ENCODE measurements at places on chromosomes 11 and 22.

DNA sequence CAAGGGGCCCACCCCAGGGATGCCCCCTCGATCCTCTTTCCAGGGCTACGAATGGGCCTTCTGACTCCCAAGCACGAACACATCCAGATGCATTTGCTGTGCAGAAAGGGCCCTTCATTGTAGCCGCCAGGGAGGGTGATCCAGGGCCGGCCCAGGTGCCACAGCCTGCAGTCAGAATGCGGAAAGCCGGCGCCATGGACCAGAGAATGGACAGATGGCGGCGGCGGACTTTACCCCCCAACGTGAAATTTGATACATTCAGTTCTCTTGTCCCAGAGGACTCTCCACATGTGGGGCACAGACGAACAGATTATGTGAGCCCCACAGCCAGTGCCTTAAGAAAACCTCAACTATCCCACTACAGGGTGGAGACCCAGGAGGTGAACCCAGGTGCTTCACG is 87.2 kb downstream of the KIAA1671 start:
- DNase-seq: no peak

DNA sequence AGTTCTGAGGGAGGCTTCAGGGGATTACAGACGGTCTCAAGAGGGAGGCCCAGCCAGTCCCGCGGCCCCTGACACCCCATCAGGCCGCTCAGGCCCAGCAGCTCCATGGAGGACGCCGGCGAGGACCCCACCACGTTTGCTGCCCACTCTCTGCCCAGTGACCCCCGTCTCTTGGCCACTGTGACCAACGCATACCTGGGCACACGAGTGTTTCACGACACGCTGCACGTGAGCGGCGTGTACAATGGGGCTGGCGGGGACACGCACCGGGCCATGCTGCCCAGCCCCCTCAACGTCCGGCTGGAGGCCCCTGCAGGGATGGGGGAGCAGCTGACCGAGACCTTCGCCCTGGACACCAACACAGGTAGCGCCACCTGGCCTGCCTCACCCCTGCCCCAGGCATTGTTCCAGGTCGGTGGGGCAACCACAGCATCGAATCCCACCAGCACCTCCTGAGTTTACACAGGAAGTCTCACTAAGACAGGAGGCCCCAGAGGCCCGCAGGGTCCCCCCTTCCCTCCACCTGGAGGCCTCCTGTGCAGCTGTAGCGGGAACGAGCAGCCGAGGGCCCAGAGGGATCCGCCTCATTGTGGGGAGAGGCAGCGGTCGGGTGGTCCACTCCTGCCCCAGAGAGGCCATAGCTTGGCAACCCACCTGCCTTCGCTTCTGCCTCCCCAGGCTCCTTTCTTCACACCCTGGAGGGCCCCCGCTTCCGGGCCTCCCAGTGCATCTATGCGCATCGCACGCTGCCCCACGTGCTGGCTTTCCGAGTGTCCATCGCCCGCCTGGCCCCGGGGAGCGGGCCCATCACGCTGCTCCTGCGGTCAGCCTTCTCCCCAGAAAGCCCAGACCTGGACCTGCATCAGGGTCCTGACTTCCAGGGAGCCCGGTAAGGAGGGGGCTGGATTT is 1.0 kb downstream of the PGGHG start:
- DNase-seq: peak; percentile 13

DNA sequence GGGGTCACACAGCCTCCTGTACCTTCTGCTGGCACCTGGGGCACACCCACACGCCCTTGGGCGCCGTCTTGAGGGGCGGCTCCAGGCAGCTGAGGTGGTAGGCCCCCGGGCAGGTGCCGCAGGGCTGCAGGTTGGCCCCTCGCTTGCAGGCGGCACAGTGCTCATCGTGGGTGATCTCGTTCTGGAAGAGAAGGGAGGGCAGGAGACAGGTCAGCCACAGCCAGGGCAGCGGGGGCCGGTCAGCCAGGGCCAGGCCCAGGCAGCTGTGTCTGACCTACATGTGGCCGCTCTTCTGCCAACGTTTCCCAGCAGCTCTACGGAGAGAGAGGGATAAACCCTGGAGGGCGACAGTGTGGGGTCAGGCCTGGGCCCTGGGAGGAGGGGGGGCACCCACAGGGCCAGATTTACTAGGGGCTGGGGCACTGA is 121.9 kb downstream of the PHF21B start:
- DNase-seq: no peak

- DNase-seq: no peak
Measured at GRCh38 chr11:84819128-84819527, 808.0 kb downstream of the DLG2 start.

DNA sequence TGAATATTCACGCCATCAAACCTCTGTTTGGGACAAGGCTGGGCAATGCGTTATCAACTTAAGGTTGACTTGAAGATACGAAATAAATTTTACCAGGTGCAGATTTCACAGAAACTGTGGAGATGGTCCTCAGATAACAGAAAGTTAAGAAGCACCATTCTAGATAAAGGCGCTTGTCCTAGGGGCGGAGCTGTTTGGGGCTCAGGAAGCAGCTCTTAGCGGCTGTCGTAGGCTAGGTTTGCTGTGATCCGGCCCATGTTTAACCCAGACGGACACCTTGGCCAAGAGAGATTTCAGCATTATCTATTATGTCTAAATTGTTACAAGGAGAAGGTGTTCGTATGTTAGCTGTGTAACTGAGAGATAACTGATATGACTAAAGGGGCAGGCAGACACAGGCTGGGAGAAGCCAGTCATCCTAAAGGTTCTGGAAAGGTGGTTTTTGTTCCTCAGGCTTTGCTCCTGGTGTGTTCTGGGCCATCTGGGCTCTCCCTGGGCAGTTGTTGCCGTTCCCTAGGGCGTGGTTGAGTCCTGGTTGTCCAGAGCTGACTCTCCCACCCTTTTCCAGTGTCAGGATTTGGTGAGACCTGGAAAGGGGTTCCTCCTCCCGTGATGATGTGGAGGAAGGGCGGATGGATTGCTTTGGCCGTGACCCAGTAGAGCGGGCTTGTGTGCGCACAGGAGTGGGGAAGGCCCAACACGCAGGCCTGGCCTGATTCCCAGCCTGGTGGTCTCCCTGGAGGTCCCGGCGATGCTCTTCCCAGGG is 25.8 kb downstream of the TPCN2 start:
- DNase-seq: no peak

DNA sequence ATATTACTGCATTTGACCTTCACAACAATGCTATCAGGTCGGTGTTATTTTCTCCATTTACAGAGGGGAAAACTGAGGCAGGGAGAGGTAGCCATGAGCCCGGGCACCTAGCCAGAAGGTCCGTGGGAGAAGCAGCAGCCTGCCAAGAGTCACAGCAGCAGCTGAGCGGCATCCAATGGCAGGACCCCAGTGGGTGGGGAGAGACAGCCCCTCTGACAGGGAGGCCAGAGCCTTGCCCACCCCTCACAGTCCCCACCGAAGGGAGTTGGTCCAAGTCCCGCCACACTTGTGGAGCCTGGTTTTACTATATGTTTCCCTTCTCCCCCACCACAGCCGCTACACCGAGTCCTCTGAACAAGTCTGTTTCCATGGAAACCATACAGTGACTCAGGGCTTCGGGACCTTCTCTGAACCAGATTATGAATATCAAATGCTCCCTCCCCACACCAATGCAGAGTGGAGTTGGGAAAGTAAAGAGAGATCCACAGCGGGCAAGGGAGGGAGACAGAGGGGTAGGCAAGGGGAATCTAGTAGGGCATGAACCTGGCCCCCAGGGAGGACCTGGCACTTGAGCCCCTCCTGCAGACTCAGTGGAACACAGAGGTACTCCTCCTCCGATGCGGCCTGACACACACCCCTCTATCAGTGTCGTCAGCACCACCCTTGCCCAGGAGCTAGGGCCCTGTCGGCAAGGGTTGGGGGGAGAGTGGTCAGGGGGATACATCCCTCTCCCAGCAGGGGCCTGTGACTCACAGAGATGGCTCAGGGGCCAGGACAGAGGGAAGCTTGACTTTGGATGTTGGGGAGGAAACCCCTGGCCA is 2.5 kb downstream of the CHST1 start:
- no peak for DNase-seq

DNA sequence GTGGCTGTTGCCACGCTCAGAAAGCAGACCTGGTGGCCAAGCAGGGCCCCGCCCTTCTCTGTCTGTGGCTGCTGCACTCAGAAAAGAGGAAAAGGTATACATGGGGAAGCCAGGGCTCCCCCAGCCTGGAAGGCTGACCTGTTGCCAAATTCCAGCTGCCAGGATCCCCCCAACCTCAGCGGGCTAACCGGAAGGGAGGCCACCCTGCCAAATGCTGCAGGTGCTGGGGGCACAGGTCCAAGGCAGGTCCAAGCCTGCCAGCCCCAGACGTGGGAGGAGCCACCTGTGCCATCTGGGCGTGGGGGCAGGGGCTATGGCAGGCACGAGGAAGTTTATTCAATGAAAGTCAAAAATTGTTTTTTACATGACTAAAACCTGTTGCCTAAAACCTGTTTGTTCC is 2.6 kb downstream of the NPTXR start:
- no peak for DNase-seq

DNA sequence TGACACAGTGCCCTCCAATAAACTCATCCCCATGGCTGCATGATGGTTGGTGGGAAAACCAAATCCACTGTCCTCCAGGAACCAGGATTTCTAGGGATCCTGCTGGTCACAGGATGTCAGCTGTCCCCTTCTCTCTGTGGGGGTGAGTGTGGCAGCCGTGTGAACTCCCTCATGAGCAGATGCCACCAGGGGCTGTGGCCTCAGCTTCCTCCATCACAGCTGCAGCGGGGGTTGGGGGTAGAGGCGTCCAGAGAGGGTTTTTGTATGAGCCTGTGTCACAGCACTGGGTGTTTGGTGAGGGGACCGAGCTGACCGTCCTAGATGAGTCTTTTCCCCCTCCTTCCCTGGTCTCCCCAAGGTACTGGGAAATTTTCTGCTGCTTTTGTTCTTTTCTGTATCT is 26.4 kb downstream of the IGLL5 start:
- DNase-seq: no peak

DNA sequence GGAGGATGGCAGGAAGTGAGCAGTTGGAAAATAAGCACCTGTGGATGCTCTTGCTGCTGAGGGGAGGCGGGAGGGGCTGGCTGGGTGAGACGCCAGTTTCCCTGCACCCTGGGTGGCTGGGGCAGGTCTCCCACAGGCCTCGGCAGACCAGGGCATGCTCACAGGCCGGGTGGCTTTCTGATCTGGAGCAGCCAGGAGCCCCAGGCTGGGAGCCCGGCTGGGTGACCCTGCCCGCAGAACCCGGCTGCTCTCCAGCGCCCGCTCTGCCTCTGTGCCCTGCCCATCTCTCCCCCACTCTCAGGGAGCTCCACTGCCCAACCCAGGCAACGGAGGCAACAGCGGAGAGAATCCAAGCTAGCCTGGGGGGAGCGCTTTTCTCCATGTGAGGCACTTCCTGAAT is 24.6 kb downstream of the DCPS start:
- DNase-seq: no peak

DNA sequence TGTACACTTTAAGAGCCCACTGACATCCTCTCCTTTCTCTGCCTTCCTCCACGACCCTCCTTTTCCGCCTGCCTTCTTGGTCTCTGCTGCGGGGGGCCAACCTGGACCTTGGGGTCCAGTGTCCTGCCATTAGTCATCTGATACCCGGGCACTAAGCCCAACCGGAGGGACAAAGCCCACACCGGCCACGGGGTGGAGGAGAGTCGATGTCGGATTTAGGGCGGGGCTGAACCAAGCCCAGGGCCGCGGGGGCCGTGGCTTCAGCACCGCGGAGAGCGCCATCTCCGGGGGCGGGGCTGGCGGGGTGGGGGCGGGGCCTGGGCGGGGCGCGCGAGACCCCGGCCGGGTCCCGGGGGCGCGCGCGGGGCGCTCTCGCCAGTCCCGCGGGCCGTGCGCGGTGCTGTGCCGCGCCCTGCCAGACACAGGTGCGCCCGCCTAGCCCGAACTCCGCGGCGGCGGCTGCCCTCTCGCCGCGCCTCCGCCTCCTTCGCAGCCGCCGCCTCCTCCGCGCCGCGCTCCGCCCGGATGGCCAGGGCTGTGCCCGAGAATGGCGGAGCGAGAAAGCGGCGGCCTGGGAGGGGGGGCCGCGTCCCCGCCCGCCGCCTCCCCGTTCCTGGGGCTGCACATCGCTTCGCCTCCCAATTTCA is at the start of gene MAPK8IP1:
MAPK8IP1 (plus strand) TSS at position 378 of the 647 bp plus-strand sequence; CDS start at position 548, 170 bp downstream.
- DNase-seq: peak; percentile 48

DNA sequence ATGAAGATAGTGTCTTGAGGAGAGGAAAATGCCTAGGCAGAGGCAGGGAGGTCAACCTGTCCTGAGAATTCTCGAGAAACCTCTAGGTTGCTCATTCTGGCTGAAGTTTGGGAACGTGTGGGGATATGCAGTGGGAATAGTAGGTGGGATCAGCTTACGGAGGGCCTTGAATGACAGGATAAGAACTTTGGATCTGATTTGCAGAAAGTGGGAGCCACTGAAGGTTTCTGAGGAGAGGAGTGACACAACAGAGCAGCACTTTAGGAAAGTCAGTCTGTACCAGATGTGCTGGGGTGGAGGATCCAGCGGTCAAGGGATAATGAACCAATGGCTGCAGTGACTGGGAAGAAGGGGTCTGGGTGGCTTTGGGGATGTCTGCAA is 2.4 kb downstream of the CD82 start:
- no peak for DNase-seq

DNA sequence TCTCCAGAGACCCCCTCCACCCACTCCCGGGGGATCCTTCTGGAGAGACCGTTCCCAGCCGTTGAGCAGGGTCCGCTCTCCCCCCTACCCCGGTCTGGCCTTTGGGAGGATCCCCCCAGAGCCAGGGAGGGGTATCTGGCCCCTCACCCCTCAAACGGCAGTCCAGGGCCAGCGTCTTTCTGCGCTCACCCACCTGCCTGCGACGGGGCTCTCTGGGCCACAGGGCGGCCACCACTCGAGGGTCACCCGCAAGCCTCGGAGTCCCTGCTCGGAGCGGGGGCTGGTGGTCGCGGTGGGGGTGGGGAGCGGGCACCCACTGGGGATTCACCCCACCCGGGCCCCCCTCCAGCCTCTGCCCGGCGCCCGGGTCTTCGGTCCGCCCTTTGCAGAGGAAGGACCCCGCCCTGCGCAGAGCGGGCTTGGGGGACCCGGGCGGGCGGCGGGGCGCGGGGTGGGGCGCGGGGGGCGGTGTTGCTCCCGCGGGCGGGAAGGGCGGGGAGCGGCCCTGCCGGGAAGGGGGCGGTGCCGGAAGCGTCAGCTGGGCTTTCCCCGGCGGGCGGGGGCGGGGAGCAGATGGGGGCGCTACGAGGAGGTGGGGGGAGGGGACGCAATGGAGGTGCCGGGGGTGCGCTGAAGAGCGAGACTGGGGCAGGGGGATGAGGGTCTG is 16.6 kb downstream of the CRELD2 start:
- peak; percentile 90 for DNase-seq

DNA sequence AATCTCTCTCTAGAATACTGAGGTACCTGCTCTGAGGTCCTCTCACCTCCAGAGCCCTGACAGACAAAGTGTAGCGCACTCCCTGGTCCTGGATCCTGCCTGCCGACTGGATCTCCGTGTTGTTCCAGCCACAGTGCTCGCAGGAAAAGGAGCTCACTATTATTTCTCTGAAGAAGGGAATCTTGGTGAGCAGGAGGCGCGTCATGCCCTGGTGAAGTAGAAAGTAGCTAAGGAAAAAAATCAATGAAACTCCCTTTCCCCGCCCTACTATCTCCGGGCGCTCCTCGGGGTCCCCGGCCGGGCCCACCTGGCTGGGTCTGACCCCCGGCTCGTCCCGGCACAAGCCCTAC is 412 bp downstream of the ZPR1 start:
- DNase-seq: no peak

Measured in left ventricle myocardium inferior (tissue), 1 donor.